Aorta (tissue), 5 donors: ENCODE measurements at places on chromosomes 4 and X. TPM values are rescaled to one million over a fixed set of nuclear protein-coding genes. Genes with fewer than 3 reads are reported as not detected.

DNA sequence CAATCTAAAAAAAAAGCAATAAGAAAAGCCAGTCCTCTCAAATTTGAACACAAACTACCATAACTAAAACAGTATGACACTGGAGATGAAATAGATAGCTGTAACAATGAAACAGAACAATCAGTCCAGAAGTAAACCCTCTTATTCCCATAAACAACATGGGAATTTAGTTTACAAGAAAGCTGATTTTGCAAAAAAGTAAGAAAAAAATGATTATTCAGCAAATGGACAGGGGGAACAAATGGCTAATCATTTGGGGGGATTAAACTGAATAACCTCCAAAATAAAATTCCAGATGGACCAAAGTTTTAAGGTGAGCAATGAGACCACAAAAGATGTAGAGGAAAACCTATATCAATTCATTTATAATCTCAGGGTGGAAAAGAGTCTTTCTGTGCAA is 16.1 kb upstream of the SASH3 start:
- DNase-seq, result no peak
- no peak overlapping the region for H3K4me3 ChIP-seq
- no peaks in the 10 kb centered on the region for H3K27me3 ChIP-seq
- H3K27ac ChIP-seq, result no peak overlapping the region
- H3K36me3 ChIP-seq, result no peaks in the 10 kb centered on the region
- no peaks in the 10 kb centered on the region for H3K4me1 ChIP-seq

DNA sequence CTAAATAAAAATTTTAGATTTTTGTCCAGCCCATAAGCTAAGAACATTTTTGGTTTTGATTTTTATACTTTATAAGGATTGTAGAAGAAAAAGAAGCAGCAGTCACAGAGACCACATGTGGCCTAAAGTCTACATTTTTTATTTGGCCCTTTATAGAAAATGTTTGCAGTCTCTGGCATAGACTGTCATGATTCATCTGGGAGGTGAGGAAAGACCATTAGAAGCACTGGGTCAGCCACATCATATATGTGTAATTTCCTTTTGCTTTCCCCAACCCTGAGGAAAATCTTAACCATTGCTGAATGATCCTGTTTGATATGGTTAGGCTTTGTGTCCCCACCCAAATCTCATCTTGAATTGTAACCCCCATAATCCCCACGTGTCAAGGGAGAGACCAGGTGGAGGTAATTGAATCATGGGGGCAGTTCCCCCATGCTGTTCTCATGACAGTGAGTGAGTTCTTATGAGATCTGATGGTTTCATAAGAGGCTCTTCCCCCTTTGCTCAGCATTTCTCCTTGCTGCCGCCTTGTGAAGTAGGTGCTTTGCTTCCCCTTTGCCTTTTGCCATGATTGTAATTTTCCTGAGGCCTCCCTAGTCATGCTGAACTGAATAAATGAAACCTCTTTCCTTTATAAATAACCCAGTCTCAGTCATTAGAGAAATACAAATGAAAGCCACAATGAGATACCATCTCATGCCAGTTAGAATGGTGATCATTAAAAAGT is 12.1 kb upstream of the COPS4 start:
- no peak for DNase-seq
- H3K27me3 ChIP-seq, result peaks cover 1% of the 10 kb centered on the region
- H3K36me3 ChIP-seq, result no peaks in the 10 kb centered on the region
- H3K4me3 ChIP-seq, result no peak overlapping the region
- no peak overlapping the region for H3K27ac ChIP-seq
- H3K4me1 ChIP-seq, result no peaks in the 10 kb centered on the region

- H3K27me3 ChIP-seq, result no peaks in the 10 kb centered on the region
- no peaks in the 10 kb centered on the region for H3K4me1 ChIP-seq
- H3K4me3 ChIP-seq, result no peak overlapping the region
- no peaks in the 10 kb centered on the region for H3K36me3 ChIP-seq
- no peak overlapping the region for H3K27ac ChIP-seq
These were observed 50.8 kb downstream of the ANAPC4 start for GRCh38 chr4:25427871-25428270.

- H3K4me3 ChIP-seq, result no peak overlapping the region
- no peaks in the 10 kb centered on the region for H3K27me3 ChIP-seq
- H3K36me3 ChIP-seq, result no peaks in the 10 kb centered on the region
- H3K4me1 ChIP-seq, result no peaks in the 10 kb centered on the region
- DNase-seq, result no peak
These were observed 42.7 kb downstream of the SMC1A start for GRCh38 chrX:53379747-53380146.

DNA sequence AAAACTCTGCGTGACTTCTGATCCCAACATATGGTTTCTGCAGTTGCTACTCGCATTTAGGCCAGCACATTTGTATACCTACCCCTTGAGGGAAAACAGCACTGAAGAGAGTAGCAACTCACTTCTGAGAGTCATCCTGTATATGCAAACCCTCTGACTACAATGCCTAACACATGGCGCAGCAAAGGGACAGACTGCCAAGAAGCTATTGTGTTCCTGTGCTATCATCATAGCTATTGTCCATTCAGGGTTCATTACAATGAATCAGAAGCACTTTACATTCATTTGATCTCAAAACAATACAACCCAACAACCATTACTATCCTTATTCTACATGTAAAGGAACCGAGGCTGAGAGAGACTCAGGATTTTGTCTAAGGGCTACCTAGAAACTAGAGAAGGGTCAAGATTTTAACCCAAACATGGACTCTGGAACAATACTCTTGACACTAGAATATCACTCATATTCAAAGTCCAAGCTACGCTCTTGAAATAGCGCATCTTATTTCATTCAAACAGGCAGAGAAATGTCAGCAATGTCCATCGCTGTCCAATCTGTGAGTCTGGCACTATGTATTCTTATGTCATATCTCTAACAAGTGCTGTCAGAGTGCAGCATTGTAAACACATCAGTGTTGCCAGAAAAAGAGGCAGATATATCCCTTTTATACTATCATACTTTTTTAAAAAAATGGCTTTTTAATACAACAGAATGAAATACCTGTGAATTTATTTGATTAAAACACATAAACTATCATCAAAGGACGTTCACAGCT is 173.6 kb downstream of the CORIN start:
- no peaks in the 10 kb centered on the region for H3K36me3 ChIP-seq
- no peak overlapping the region for H3K27ac ChIP-seq

- H3K27ac ChIP-seq, result no peak overlapping the region
- no peak for DNase-seq
- H3K4me3 ChIP-seq, result no peak overlapping the region
- no peaks in the 10 kb centered on the region for H3K27me3 ChIP-seq
- no peaks in the 10 kb centered on the region for H3K4me1 ChIP-seq
These were observed 5.7 kb downstream of the ATP1B4 start for GRCh38 chrX:120367402-120368109.

DNA sequence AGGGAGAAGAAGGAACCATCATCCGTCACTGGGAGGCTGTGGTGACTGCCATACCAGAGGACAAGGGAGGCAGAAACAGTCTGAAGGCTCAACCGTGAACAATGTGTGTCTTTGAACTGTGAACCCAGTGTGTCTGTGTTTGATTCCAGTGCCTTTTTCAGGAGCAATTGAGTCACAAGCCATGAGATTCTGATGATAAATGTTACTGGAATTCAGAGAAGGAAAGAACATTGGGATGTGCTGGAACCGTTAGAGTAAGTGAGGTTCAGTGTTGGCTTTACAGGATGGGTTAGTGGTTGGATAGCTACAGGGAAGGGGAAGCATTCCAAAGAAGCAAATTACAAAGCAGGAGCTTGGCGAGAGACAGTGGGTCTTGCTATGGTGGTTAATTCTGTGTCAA is 464.4 kb downstream of the TRIML1 start:
- no peak for DNase-seq
- no peaks in the 10 kb centered on the region for H3K36me3 ChIP-seq
- H3K4me3 ChIP-seq, result no peak overlapping the region

DNA sequence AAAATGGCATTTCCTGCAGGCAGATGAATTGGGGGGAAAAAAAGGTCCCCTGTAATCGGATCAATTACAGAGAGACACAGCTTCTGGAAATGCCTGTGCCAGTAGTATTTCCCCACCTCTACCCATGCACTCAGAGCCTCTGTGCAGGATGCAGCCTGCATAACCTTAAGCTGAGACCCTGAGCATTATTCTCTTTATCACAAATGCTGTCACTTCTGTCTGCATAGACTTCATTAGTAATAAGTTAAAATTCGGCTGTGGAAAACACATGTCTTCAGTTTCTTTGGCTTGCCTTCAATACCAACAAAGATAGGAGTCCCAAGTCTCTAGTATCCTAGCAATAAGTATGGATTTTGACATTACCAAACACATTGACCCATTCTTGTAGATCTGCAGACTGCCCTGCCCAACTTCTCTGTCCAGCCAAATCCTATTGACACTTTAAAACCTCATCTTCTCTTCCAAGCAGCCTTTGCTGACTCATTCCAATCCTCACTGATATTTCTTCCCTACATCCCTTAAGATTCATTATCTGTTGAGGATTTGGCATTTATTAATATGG is 70.8 kb downstream of the LUZP4 start:
- DNase-seq, result no peak
- H3K4me1 ChIP-seq, result peaks cover 4% of the 10 kb centered on the region
- H3K4me3 ChIP-seq, result no peak overlapping the region
- H3K36me3 ChIP-seq, result no peaks in the 10 kb centered on the region

DNA sequence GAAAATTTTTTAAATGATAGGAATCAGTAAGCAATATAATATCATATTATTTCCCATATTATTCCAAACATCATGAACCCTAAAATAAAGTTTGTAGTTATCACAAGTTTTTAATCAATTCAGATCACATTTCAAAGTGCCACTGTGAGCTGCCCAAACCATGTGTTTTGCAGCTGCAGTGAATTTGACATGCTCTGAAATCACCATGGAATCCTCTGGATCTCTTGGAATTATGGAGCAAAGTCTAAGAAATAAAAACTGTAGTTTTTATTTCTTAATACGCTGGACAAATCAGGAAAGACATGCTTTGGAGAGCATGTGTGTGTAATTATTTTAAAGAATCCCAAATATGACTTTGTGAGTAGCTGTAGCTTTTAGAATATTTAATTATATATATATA is 262.7 kb downstream of the ANKRD50 start:
- no peaks in the 10 kb centered on the region for H3K27me3 ChIP-seq
- H3K36me3 ChIP-seq, result no peaks in the 10 kb centered on the region
- no peaks in the 10 kb centered on the region for H3K4me1 ChIP-seq
- H3K27ac ChIP-seq, result no peak overlapping the region
- no peak for DNase-seq
- H3K4me3 ChIP-seq, result no peak overlapping the region

DNA sequence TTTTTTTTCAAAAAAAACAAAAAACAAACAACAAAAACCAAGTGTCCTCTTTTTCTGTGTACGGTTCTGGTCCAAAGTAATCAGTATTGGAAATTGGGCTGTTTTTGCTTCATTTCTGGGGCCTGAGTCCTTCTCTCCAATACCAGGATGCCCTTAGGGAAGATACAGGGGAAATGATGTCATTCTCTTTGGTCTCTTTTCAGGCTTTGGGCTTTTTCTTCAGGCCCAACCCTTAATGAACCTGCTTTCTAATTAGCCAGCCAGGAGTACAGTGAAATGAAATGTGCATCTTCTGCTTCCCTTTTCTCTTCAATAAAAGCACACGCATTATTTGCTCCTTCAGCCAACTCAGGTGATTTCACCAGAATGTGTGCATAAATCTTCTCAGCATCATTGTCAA is 52.6 kb upstream of the RBPJ start:
- H3K27me3 ChIP-seq, result no peaks in the 10 kb centered on the region
- no peak overlapping the region for H3K4me3 ChIP-seq
- H3K4me1 ChIP-seq, result no peaks in the 10 kb centered on the region
- H3K27ac ChIP-seq, result no peak overlapping the region

The INTU gene
- total RNA-seq, result 12.1 TPM

The HERC6 gene
- total RNA-seq, result 9.5 TPM

The PAGE2 gene
- total RNA-seq, result not detected

The LNX1 gene
- 4.6 TPM for total RNA-seq
